ENCODE measurements at places on chromosomes 3 and 15. TPM values are rescaled to one million over a fixed set of nuclear protein-coding genes. Genes with fewer than 3 reads are reported as not detected.

The TNNC1 gene
- 2.5 TPM for total RNA-seq

The NME9 gene
- total RNA-seq: not detected

The EPHA6 gene
- total RNA-seq: not detected

The PDZRN3 gene
- 32.7 TPM for total RNA-seq

The GRAMD1C gene
- 7.5 TPM for total RNA-seq

Data from regular cardiac myocyte (primary cell).